CD14-positive monocyte (primary cell): ENCODE measurements at places on chromosomes 6 and 20.

GRCh38 chr6:5174244-5174643, 86.5 kb downstream of the LYRM4 start:
- no peak for DNase-seq

DNA sequence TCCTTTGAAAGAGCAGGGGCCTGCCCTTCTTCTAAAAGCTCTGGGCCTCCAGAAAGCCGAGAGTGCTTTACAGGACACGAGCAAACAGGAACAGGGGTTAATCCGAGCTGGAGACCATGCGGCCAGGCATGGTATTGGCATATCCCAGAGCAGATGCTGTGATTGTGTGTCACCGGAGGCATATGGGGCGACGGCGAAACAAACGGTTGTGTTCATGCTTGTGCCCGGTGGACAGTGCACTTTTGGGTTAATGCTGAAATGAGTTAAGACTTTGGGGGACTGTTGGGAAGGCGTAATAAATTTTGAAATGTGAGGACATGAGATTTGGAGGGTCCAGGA, 1088.7 kb upstream of the DEFB115 start:
- no peak for DNase-seq

DNA sequence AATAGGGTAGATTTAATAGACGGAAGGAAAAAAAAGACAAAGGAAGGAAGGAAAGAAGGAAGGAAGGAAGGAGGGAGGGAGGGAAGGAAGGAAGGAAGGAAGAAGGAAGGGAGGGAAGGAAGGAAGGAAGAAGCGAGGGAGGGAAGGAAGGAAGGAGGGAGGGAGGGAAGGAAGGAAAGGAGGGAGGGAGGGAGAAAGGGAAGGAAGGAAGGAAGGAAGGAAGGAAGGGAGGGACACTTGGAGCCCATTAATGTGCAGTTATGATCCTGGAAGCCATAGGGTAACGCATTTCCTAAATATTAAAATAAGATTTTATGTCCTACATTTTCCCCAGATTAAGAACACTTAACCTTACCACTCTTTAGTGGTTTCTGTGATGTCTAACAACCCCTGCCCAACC, 465.7 kb downstream of the ADGRB3 start:
- DNase-seq: no peak

GRCh38 chr20:33910056-33910455, 83.7 kb upstream of the RALY start:
- no peak for DNase-seq

DNA sequence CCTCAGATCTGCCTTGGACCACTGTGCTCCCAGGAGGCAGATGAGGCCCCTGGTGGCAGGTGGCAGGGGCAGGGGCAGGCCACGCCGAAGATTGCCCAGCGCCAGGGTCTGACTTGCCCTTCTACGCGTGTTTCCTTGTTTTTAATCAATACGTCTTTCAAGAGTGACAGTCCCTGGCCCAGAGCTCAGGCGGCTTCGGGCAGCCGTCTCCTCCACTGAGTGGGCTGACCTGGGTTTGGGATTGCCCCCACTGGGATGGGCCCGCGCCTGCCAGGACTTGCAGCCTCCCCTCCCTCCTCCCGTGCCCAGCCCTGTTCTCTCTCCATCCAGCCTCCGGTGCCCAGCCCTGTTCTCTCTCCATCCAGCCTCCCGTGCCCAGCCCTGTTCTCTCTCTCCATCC, 21.2 kb downstream of the FRMD1 start:
- no peak for DNase-seq

DNA sequence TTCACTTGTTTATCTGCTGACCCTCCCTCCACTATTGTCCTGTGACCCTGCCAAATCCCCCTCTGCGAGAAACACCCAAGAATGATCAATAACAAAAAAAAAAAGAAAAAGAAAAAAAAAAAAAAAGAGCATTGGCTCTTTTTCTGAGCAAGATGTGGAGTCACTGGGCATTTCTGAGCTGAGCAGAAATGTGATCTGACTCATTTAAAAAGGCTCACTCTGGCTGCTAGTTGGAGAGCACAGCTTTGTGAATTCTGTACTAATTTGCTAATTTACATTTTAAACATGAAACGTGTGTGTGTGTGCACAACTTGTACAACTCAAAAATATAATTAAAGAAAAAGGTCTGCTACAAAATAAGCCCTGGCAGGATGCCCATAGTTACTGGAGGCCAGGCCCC, 20.2 kb downstream of the SCML4 start:
- no peak for DNase-seq

GRCh38 chr6:37582306-37582705, 82.6 kb upstream of the CCDC167 start:
- DNase-seq: no peak

DNA sequence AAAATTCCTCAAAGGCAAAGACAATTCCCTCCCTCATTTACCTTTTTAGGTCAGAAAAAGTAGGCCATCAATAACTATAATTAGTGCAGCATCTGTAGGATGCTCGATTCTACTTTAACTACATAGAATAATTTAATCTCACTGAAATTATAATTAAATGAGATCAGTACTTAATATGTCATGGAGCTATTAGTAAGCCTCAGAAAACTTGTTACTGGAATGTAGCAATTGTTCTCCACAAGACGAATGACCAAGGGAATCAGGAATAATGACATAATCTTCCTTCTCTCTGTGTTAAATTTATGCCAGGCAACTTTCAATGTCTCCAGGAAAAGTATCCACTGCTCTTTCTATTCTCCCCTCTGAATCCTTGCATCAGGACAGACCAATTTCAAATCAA, 34.1 kb downstream of the SESN1 start:
- no peak for DNase-seq

GRCh38 chr20:22502731-22503191, 81.6 kb downstream of the FOXA2 start:
- no peak for DNase-seq

DNA sequence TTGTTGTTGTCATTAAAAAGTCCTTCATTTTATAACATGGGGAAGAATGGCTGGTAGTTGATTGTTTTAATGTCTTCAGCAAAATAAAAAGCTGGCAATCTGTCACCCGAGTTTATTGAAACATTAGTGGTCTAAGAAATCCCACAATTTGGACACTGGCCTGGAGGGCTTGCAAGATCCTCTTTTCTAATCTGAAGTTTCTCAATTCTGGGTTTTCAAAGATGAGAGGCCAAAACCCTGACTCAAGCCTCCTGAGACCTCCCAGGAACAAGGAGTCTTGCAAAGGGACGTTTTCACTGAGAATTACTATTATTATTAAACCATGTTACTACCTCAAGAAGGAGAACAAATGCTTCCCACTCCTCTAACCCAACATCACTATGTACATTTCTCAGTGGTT, 19.5 kb downstream of the MAP1LC3A start:
- no peak for DNase-seq

DNA sequence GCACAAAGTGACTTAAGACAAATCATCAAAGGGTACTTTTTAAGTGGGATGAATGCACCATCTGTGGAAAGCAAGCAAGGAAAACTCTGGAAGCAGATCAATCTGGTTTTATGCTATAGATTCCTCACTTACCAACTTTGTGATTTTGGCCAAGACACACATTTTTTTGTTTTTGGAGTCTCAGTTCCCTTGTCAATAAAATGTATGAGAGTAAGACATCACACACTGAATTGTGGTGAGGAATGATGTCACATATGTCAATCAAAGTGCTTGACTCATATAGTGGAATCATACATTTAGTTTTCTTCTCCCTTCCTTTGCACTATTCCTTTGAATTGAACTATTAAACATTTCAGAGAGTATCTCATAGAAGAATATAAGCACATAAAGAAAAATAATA, 620.5 kb upstream of the CITED2 start:
- DNase-seq: no peak
